ENCODE measurements at places on chromosomes 6 and 20.

DNA sequence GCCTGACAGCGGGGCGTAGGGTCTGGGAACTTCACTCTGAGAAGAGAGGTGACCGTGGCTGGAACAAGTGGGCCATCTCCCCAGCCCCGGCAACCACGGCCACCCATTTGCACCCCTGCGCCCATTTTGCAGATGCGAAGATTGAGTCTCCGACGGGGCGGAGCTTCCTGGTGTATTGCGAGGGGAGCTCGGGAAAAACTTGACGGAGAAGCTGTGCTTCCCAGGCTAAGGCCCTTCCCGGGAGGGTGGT lies 653 bp downstream of the ZNF335 start:
- DNase-seq: no peak

- no peak for DNase-seq
These were observed 40.3 kb downstream of the NKAIN2 start for GRCh38 chr6:123844011-123844410.

GRCh38 chr20:45909817-45910669 lies 1.9 kb downstream of the PLTP start:
- no peak for DNase-seq

DNA sequence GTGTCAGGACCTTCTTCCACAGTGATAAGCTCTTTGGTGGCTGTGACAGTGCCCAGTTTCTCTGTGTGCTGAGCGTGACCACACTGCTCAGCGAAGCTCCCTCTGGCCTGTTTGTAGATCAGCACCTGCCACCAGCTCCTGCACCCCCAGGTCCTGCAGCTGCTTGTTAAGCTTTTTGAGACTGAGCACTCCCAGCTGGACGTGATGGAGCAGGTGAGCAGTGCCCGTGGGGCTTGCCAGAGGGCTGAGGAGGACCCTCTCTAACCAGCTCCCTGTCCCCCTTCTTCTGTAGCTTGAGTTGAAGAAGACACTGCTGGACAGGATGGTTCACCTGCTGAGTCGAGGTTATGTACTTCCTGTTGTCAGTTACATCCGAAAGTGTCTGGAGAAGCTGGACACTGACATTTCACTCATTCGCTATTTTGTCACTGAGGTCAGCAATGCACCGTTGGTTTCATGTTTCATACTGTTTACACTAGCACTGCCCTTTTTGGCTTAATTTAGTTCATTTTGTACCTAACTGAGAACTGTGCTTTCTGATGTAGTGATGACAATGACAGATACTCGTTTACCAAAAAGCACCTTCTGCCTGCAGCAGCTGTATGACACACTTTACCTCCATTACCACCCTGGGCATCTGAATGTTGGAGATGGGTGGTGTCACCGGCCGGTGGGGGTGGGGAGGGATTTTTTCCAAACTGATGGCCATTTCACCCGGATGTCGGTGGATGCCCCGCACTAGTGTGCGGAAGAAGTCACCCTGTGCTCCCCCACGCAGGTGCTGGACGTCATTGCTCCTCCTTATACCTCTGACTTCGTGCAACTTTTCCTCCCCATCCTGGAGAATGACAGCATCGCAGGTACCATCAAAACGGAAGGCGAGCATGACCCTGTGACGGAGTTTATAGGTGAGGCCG lies 12.5 kb downstream of the NELFCD start:
- no peak for DNase-seq

DNA sequence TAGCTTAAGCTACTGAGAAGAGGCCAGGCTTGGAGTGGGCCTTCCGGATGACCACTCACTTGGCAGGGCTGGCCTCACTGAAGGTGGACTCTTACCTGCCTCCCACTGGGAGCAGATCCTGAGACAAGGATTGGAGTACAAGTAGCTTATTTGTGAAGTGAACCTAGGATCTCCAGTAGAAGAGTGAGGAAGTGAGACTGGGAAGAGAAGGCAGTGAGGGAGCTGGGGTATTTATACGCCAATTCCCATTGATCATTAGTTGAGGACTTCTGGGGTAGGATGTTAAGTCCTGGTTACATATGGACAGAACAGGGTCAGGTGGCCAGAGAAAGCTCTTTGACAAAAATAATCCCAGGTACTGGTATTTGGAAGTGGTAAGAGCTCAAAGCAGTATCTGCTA lies 32.3 kb upstream of the RNF24 start:
- DNase-seq: no peak

GRCh38 chr6:149201068-149201655 lies 116.3 kb upstream of the TAB2 start:
- no peak for DNase-seq

DNA sequence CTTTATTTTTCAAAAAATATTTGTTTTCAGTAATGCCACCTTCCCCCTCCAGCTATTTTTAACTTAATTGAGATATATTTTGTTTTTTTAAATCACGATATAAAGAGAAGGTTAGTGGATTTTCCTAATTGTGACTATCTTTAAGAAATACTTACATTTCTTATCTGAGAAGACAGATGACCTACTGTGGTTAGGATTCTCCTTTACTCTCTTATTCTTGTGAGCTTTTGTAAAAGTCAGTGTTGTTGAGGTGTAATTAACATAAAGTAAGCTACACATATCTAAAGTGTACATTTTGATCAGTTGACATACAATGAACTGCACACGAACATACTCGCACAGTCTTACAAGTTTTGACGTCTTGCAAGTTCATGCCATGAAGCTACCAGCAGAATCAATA lies 144.7 kb downstream of the FARS2 start:
- DNase-seq: no peak

DNA sequence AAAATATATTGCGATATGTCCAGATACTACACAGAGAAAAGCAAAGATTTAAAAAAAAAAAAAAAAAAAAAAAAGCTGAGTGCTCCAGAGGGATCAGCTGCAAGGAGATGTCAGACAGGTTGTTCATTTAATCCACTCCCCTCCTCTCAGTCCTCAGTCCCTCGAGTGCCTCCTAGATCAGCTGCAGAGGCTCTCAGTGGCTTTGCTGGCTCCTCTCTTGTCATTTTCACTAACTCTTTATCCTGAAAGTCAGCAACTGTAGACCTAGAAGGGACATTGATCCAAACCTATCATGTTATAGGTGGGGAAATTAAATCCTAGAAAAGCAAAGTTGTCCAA lies 61.6 kb downstream of the KIAA0319 start:
- no peak for DNase-seq

DNA sequence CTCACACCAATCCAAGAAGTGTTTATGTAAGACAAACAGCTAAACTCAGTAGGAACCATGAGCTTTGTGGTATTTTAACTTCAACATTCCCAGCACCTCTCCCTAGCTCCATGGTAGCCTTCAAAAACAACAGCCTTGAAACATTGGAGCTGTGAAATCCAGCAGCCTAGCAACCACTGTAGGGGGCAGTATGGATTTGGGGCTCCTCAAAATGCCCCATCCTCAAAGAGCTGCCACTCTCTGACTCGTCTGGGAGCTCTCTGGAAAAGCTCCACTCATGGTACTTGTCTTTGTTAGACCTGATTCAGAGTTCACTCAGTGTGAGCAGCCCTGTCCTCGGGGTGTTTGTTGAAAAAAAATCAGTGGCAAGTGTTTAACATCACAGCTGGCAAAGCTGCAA lies 82.9 kb downstream of the KIF6 start:
- DNase-seq: no peak

DNA sequence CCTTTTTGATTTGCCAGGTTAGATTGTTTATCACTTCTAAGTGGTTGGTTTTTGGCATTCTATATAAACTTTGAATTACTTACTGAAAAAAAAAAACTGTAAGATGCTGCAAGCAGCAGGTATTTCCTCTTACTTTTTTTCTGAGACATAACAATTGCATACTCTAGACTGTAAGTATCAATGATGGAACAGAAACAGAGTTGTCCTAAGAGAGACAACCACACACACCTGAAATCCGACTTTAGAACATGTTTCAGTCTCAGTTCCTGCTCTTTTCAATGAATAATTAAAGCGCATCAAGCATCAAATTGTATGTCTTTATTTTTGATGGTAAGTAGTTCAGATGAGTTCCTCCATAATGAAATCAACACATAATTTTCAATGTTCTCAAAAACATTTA lies 105.3 kb upstream of the KHDRBS2 start:
- no peak for DNase-seq

- no peak for DNase-seq
These were observed 19.9 kb upstream of the BPIFA2 start for GRCh38 chr20:33148040-33148439.

Measured in HuH-7.5 (cell line).